ENCODE measurements at places on chromosomes 3 and 15. TPM values are rescaled to one million over a fixed set of nuclear protein-coding genes. Genes with fewer than 3 reads are reported as not detected.

The FEZF2 gene
- total RNA-seq: not detected

The VEPH1 gene
- 1.7 TPM for total RNA-seq

The ABHD6 gene
- 19.8 TPM for total RNA-seq

The CASR gene
- total RNA-seq: 0.05 TPM

The GOLGA6A gene
- total RNA-seq: 1.2 TPM

The RYR3 gene
- 0.08 TPM for total RNA-seq

DNA sequence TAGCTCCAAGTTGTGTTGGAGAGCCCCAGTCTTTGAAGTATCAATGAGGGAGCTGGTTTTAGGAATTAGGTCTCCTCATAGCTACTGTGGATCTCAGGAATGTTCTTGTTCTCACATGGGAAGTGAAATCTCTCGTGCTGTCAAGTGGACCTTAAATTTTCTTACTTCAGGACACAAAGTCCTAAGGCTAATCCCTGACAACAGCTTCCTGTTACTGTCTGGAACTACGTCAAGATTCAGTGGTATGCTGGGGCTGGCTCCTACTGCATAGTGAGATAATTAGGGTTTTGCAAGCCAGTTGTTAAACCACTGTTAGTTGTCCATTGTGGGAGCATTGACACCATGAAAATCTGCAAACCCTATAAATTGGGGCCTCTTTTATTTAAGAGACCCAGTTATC lies 22.8 kb downstream of the MESP1 start:
- no peak for DNase-seq

- no peak for DNase-seq
Measured at GRCh38 chr3:44030285-44030684, 211.4 kb upstream of the TOPAZ1 start.

GRCh38 chr15:62896969-62897486 lies 145.5 kb upstream of the TPM1 start:
- no peak for DNase-seq

DNA sequence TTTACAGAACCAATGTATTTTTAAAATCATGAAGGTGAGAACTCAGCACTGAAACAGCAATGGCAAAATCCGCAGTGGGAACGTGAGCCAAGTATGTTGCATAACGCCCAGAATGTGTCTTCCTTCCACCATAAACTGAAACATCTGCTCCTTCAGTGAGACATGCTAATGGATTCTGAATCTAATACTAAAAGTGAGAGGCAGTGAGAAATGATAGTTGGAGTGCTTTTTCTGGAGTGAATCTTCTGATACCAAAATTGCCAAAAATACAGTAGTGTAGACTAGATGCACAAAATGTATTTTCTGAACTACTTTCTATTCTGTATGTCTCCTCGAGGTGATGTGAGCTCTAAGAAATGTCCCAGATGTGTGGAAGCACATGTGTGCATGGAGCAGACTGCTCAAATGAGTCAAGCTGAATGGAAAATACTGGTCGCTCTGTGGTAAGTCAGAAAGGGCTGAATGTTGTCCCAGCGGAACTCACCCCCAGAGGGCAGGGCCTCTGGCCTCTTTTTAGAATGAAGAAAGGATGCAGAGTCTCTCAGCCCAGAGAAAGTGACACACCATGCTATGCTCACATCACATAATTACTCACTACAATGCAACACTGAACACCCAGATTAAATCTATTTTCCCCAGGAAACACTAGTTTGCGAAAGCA lies 73.0 kb downstream of the ATP10A start:
- no peak for DNase-seq

DNA sequence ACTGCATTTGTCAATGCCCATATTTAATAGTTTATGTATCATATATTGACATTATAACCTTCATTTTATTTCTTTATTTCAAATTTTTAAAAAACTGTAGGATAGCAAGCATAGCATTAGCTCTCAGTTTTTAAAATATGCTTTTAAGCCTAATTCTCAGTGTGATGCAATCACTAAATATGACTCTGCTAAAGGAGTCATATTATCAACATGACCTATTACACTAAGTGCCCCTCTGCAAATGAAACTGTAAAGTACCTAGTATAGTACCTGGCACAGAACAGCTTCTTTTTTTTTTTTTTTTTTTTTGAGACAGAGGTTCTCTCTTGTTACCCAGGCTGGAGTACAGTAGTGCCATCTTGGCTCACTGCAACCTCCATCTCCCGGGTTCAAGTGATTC lies 179.4 kb upstream of the CGNL1 start:
- DNase-seq: no peak

GRCh38 chr3:185280572-185281365 lies 26.9 kb upstream of the EHHADH start:
- DNase-seq: no peak

DNA sequence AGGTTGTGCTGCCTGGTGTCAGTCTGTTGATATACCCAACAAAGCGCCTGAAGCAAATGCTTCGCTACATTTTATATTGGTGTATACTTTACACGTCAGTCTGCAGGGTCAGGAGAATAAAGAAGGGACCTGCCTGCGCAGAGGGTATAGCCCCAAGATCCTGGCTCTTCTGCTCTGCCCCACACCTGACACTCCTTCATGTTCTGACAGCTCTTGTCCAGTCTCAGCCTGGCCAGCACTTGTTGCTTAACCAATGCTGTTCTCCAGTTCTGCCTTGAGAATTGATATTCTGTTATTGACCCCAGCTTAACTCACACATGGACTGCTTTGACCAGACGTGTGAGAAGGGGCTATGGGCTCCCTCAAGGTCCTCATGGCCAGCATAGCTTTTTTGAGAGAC lies 35.8 kb upstream of the BSN start:
- DNase-seq: no peak

GRCh38 chr15:62740141-62741004 lies 302.2 kb upstream of the TPM1 start:
- DNase-seq: no peak

GRCh38 chr3:24305795-24306467 lies 188.7 kb downstream of the THRB start:
- DNase-seq: no peak

DNA sequence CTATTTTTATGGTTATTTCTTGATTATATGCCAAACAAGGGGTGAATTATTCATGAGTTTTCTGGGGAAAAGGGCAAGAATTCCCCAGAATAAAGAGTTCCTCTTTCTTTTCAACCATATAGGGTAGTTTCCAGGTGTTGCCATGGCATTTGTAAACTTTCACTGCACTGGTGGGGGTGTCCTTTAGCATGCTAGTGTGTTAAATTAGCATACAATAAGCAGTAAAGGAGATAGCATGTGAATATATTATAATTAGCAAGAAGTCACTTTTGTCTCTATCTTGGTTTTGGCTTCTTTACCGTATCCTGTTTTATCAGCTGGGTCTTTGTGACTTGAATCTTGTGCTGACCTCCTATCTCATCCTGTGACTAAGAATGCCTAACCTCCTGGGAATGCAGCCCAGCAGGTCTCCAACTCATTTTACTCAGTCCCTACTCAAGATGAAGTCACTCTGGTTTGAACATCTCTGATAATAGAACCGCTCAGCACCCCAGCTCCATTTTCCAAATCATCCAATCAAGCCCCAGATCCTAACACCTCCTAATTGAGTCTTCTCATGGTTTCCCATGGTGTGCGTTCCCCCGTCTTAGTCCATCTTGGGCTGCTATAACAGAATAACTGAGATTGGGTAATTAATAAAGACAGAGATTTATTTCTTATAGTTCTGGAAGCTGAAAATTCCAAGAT lies 3.4 kb upstream of the SELENOT start:
- no peak for DNase-seq

- DNase-seq: no peak
Measured at GRCh38 chr3:76826861-76827260, 213.0 kb upstream of the ROBO2 start.

GRCh38 chr3:20914310-20914709 lies 728.3 kb upstream of the SGO1 start:
- no peak for DNase-seq

All from liver (tissue), 10 donors.